ENCODE measurements at places on chromosomes 12 and 14. TPM values are rescaled to one million over a fixed set of nuclear protein-coding genes. Genes with fewer than 3 reads are reported as not detected.

GRCh38 chr14:68551045-68551683 is 241.7 kb downstream of the ZFP36L1 start:
- DNase-seq: no peak

- DNase-seq: no peak
Measured at GRCh38 chr12:49667325-49668090, 39.7 kb downstream of the FMNL3 start.

GRCh38 chr14:38150075-38150474 is 57.6 kb upstream of the SSTR1 start:
- DNase-seq: no peak

DNA sequence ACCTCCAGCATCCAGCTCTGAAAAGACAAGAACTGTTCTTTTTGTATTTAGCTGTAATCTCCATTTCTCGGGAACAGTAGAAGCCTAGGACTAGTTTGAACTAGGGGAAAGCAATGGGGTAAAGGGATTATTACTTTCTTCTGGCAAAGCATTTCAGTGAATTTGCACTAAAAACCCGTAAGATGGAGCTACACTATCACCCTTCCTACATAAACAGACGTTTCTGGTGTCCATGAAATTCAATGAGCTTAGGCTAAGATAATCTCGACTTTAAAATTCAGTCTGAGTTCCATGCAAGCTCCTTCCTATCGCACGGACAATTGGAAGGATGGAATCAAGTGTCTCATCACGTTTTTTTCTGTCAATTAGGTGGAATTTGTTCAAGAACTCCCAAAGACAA is 24.0 kb downstream of the ACSM4 start:
- DNase-seq: no peak

- no peak for DNase-seq
Measured at GRCh38 chr12:116324654-116325335, 47.3 kb upstream of the MED13L start.

The PWP1 gene
- total RNA-seq: 80.2 TPM

The DTD2 gene
- total RNA-seq: 28.7 TPM
